Epithelial cell of esophagus (primary cell): ENCODE measurements at places on chromosomes 7 and 10.

DNA sequence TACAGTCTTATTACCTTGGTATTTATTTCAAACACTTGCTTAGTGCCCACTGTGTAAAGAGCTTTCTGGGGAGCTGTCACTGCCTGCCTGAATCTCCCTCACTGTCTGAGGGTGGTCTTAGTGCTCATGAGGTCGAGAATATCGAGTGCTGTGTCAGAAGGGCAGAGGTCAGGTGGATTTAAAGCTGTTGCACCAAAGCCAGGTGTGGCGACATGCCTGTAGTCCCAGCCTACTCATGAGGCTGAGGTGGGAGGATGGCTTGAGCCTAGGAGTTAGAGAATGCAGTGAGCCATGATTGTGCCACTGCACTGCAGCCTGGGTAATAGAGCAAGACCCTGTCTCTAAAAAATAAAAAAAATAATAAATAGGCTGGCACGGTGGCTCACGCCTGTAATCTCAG is 20.9 kb downstream of the CCM2 start:
- no peak for DNase-seq

DNA sequence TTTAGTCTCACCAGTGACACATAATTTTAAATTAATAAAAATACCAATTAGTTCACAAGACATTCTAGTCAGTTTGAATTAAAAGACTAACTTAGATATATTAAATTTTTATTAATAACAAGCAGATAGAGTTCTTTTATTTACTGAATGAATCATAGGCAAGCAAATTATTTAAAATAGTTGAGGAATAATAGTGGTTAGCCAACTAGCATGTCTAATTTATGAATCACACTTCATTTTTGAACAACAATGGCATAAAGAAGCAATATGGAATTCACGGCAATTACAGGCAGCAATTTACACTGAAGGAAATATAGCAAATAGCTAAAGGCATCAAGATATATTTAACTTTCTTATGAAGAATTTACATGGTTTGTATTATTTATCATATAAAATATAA is 187.0 kb upstream of the SLC26A5 start:
- DNase-seq, result peak; percentile 72

- peak; percentile 53 for DNase-seq
These were observed 42.5 kb downstream of the ABLIM1 start for GRCh38 chr10:114615600-114616007.

- peak; percentile 71 for DNase-seq
These were observed 150.2 kb downstream of the GNAI1 start for GRCh38 chr7:80284855-80285254.

GRCh38 chr7:42722716-42723115 is 189.2 kb downstream of the C7orf25 start:
- no peak for DNase-seq

GRCh38 chr7:17940951-17941431 is 697 bp upstream of the SNX13 start:
- peak; percentile 44 for DNase-seq

- no peak for DNase-seq
These were observed 552.1 kb downstream of the TFEC start for GRCh38 chr7:115478426-115478825.

DNA sequence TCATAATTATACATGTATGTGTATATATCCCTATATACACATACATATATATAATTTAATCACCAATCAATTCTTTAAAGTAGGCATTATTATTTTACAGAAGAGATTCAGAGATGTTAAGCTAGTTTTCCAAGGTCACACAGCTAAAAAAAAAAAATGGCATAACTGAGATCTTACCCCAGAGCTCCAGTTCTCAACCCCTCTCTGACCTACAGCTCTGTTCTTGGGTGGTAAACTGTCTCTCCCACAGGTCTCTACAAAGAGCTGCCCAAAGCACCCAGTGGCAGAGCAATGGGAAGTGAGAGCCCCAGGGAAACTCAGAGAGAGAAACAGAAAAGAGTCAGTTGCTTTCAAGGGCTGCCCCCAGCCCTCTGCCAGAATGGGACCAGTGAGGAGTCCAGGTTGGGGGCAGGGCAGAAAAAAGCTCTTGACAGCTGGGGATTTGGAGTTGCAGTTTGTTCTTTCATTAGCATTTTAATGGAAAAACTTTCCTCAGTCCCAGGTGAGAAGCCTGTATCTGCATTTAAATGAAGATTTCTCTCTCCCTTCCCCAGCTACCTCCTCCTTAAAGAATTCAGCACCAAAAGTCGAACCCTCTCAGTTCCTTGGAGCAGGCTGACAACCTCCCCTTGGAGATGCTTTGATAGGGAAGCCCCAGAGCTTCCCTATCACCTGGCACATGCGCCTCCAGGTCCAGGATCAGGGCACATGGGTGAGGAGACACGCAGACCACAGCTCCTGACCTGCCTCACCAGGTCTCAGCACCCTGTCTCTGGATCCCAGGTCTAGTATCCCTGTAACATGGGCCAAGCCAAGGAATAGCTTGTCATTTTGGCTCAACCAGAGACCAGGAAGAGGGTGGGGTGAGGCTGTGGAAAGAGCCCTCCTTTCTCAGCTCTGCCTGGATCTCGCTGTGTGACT is 388.1 kb downstream of the PLXNA4 start:
- no peak for DNase-seq

GRCh38 chr7:144830024-144830785 is 5.6 kb downstream of the TPK1 start:
- no peak for DNase-seq

DNA sequence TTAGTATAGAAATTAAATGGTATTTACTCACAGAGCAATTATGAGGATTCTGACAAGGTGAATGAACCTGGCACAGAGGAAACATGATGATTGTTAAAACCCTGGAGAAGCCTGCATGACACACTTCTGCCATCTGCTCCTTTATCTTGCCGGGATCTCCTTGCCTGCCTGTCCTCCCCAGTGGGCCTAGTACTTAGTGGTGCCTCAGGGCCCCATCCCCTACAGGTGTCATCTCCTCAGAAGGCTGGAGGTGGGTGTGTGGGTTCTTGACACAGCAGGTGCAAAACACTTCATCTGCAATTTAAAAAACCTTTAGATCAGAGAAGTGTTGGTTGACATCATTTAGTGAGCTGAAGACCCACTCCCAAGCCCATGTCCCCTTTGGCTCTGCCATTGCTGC is 261.2 kb downstream of the ADRA2A start:
- DNase-seq, result no peak

GRCh38 chr10:99430116-99430450 is 341 bp downstream of the GOT1 start:
- DNase-seq, result no peak

- DNase-seq, result peak; percentile 70
These were observed 19.3 kb upstream of the ACHE start for GRCh38 chr7:100914879-100915447.

DNA sequence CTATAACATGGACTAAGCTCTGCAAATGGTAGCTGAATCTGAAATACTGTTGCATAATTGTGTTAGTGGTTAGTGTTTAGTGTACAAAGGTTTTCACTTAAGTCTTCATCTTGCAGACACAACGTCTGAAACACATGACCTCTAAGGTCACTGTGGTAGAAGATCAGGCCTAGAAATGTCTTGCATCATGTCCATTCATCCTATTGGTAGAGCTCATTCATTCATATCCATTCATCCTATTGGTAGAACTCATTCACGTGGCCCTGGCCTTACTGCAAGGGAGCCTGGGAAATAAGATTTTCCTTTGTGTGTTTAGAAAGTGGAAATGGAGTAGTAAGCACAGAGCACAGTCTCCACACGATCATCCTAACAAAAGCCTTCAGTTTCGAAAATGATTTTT is 485.8 kb downstream of the PLXNA4 start:
- no peak for DNase-seq

DNA sequence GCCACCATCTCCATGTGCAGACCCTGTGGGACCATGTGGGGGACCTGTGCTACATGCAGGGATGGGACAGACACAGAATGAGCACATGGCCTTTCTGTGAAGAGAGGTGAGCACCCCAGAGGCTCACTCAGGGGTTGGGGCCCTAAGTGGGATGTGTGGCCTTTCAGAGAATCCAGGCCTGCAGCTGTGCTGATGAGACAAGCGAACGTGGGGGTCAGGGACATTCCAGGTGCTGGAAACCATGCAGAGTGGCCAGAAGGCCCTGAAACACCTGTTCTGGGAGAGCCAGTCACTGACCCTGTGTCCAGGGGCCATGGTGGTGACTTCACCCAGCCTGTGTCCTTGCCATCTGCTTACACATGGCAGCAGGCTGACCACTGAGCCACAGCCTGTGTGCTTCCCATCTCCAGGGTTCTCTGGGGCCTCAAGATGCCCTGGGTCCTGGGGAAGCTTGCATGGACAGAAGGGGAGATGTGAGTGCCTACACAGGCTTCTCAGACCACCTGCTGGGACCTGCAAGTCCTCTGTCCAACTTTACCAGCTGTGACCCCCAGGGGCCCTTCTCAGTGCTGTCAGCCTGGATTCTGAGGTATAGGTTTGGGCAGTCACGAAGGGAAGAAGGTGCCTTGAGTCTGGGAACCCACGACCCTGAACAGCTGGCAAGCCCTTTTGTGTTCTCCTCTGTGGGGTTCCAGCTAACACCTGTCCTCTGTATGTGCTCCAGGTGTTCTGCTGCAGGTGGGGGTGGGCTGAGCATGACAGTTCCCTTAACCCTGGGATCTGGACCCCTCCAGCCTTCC is 17.6 kb downstream of the RAMP3 start:
- no peak for DNase-seq

DNA sequence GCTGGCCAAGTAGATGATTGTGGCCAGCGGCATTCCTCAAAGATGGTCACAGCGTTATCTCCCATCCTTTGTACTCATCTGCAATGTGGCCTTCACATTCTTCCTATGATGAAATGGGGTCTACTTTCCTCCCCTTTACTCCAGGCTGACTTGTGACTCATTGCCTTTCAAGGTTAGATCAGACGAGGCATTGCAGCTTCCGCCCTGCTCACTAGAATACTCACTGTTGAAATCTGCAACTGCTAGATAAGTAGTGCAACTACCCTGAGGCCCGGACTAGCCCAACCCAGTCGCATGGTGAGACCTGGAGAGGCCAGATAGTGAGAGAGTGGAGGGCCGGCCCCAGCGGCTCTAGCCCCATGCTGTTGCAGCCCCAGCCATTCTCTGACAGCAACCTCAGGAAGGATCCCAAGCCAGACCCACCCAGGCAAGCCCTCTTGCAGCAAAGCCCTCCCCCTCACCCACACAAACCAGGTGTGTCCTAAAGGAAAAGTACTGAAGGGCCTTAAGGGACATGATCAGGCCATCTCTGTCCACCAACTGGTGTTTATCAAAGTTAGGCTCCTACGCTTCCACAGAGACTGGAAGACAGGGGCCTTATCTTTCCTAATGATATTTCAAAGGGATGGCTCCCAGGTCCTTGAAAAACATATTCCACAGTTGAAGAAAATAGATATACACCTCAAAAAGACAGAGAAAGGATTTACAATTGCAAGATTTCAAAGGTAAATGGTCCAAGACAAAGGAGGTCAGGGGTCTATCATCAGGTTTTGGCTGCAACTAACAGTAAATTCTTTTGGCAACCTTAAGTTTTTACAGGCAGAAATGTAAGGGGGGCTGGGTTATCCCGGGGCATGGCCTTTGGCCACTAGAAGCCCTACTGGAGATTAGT is 107.2 kb upstream of the TRIM24 start:
- no peak for DNase-seq

GRCh38 chr7:149147072-149147751 is at the start of gene ZNF398:
TSS of gene ZNF398 (plus strand) at chr7:149147453. CDS start at chr7:149147743, 290 bp downstream.
- DNase-seq, result peak; percentile 79

- DNase-seq, result no peak
These were observed 691.0 kb upstream of the LRRTM3 start for GRCh38 chr10:66234872-66235271.

DNA sequence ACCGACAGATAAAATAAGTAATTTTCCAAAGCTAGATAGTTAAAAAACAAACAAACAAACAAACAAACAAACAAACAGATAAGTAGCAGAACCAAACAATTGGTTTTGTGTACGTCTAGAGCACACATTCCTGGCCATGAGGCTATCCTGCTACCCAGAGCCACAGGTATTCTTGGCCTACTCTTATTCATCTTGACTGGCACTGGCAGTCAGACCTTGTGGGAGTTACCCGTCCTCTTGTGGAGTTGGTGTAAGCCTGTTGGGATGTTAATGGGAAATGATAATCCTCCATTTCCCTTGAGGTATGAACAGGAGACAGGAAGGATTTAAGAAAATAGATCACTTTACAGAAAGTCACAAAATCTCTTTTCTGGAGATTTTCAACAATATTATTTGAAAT is 142.4 kb upstream of the MEOX2 start:
- no peak for DNase-seq
